ENCODE measurements at places on chromosomes 3 and 15. TPM values are rescaled to one million over a fixed set of nuclear protein-coding genes. Genes with fewer than 3 reads are reported as not detected.

The ATOSA gene
- total RNA-seq: 18.5 TPM

The PLS1 gene
- 36.1 TPM for total RNA-seq

The SLCO2A1 gene
- 0.62 TPM for total RNA-seq

The TTLL13 gene
- 0.39 TPM for total RNA-seq

The LRRC34 gene
- total RNA-seq: 1.2 TPM

The DRD3 gene
- not detected for total RNA-seq

The ZNF860 gene
- total RNA-seq: 8.9 TPM

The ATP10A gene
- 0.31 TPM for total RNA-seq

The VEPH1 gene
- 0.51 TPM for total RNA-seq

The SERPINI2 gene
- total RNA-seq: not detected

- no peak for DNase-seq
Observed at GRCh38 chr3:102614021-102614569, 179.3 kb downstream of the ZPLD1 start.

DNA sequence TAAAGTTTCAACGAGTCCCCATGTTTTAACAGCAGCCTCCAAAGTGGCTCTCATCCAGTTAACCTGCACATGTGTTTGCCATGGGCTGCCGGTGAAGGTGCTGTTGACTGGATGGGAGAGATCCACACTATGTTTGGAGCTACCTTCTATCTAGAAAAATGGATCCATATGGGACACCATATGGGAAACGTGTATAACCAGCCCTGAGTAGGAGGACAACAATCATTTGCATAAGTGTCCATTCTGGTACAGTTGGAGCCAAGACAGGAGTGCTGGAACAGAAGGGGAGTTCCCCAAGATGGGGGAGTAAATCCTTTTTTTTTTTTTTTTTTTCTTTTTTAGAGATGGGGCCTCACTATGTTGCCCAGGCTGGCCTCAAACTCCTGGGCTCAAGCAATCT is 36.6 kb downstream of the MKRN2 start:
- DNase-seq: no peak

GRCh38 chr15:60134609-60135008 is 130.5 kb downstream of the FOXB1 start:
- no peak for DNase-seq

- no peak for DNase-seq
Observed at GRCh38 chr15:28885128-28885629, 595 bp upstream of the APBA2 start.

DNA sequence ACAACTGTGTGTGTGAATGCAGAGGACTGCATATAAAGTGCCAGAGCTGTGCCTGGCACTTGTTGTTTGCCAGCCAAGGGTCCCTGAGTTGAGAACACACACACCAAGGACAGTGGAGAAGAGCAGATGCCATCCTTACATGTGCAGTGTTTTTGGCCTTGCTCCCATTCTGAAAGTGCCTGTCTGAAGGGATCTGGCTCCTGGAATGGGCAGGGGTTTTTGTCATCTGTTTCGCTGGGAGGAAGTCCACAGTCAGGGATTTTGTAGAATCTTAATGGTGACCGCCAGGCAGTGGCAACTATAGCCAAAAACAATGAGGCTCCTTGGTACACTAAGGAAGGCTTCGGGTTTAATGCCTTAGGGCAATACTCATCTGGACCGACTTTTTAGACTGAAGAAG is 63.7 kb downstream of the DUT start:
- no peak for DNase-seq

GRCh38 chr3:149180057-149180573 is 41.5 kb downstream of the CP start:
- DNase-seq: peak; percentile 98

GRCh38 chr3:134034005-134034785 is 4.5 kb upstream of the SLCO2A1 start:
- no peak for DNase-seq

DNA sequence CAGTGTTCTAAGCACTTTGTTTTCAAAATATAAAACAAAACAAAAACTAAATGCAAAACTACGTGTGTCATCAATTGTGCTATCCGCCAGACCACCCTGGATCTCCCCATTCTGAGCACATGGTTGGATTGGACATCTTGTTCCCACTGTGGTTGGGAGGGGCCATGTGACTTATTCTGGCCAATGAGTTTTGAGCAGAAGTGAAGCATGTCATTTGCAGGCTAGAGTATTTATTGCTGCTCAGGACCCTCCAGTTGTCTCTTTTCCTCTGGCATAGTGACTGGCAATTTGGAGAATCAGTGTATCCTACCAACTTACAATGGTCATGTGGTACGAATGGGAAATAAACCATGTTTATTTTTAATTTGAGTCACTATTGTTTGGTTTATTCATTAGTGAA is 70.2 kb upstream of the ST8SIA2 start:
- no peak for DNase-seq

DNA sequence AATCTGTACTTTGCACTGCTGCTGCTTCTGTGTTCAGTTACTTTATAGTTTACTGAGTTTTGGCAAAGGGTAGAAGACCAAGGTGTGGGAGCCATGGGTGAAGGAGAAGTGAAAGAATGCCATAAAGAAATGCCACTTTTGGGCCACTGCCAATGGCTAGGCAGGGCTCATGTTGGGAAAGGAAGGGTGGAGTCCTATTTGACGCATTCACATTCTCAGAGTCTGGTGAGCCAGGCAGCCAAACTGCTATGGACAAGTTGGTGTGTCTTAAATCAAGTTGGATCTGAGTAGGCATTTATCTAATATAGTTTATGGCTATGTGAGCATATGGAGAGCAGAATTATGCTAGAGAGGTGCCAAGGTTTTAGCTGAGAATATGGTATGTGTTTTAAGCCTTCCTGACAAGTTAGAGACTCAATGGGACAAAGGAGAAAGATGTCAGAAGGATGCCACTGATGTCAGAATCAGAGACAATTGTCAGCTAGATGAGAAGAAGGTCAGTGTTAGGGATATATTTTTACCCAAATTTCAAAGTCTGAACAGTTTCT is 296.1 kb downstream of the AGBL1 start:
- no peak for DNase-seq

GRCh38 chr3:156575641-156576040 is 20.7 kb upstream of the SSR3 start:
- DNase-seq: no peak

DNA sequence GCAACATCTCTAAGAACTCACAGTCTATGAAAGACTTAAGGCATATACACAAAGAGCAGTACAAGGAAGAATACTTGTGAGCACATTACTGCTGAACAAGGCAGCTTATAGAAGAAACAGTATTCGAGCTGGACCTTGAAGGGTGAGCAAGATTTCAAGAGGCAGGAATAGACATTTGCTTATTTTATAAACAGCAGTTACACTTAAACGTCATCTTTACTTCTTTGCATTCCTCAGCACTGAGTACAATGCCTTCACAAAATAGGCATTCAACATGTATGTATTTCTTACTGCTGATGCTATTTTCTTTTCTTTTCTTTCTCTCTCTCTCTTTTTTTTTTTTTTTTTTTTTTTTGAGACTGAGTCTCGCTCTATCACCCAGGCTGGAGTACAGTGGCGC is 205.8 kb downstream of the ZIC4 start:
- no peak for DNase-seq

DNA sequence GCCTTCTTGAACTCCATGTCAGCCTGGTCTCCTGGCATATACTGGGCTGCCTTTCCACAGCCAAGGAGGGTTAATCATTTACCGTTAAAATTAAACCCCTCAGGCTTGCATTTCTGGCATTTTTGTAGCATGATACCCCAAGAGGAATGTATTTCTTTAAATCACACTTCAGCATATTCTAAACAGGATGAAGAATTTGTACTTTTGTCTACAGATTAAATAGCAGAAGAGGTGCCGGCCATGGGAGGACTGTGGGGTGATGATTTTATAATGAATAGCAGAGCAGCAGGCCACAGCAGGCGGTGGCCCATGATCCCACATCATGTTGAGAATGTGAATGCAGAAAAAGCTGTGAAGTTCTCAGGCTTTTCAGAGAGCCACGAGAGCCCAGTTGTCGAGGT is 90.2 kb downstream of the ARNT2 start:
- DNase-seq: no peak

- no peak for DNase-seq
Observed at GRCh38 chr3:88584451-88584850, 434.7 kb downstream of the C3orf38 start.

Measured in Panc1 (cell line).